ENCODE measurements at places on chromosomes 3 and 15.

GRCh38 chr15:27993996-27994780 is 104.9 kb downstream of the OCA2 start:
- no peak for DNase-seq

DNA sequence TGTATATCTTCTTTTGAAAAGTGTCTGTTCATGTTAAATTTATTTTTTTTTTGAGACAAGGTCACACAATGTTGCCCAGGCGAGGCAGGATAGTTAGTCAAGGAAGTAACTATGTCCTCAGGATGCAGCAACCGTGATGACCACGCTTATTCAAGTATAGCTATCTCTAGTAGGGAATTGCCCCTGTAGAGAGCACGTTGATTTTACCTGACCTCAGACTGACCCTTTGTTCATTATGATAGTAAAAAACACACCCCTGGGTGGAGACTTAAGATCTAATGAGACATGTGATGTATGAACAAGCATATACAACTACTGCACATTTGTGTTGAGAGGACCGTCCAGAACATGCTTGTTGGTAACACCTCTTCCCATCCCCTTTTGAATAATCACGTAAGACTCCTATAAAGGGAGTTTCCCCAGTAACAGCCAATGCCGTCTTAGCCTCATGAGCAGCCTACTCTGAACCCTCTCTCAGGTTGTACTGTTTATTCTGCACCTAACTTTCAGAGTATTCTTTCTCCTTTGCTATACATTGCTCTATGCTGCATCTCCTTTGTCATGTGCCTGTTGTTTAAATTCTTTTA is 32.9 kb downstream of the ZNF621 start:
- no peak for DNase-seq

- DNase-seq: no peak
Observed at GRCh38 chr15:85024509-85025336, 43.1 kb downstream of the PDE8A start.

DNA sequence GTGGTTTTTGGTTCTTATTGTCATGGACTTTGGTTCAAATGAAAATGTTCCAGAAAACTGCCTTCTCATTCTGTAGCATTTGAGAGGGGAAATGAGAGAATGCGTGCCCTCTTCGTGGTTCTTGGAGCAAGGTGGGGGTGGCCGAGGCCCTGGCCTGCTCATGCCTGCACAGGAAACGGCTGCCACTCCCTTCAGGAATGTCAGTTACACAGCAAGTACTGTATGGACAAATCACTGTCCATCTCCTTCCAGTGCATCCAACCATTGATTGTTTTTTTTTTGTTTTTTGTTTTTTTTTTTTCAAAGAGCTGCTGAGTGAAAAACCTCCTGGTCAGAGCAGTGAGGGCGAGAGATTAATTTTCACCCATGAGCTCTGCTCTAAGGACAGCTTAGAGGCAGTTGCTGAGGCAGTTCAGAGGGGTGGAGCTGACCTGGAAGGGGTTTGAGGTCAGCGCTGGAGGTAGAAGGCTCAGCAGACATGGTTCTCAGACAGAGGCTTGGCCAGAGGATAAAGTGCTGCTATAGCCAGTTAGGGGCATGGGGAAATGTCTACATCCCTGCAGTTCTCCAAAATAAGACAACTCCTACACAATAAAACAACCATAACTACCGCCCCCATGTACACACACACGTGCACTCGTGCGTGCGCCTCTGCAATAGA is 20.2 kb upstream of the KIF23 start:
- no peak for DNase-seq
